ENCODE measurements at places on chromosomes 5 and 9.

DNA sequence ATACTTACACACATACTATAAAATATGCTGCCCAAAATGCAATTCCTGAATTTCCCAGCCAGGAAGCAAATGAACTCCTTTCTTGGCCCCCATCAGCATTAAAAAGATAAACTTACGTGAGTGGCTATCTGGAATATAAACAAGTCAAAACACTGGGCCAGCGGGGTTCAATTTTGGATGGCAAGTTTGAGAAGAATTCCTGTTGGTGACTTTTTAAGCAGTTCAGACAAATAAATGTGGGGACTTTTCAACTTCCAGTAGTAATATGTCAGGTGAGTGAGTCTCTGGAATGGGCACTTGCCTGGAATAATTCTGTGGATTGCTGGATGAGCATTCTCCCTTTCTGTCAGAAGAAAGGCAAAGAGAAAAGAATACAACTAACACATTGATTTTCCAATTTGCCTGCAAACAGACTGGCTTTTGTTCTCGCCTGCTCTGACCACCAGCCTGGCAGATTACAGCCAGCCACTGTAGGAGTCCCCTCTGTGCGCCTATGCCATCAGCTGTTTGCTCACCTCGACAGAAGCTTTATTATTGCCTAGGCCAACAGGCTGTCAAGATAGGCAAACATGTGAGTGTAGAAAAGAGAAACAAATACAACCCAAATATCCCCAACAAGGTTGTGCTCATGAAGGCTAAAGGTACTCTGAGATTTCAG lies 78.6 kb downstream of the MRPS27 start:
- no peak for DNase-seq

- DNase-seq: no peak
Observed at GRCh38 chr9:3480353-3480655, 45.5 kb downstream of the RFX3 start.

- DNase-seq: no peak
Observed at GRCh38 chr9:82489201-82489821, 500.7 kb downstream of the SPATA31D1 start.

- no peak for DNase-seq
Observed at GRCh38 chr5:59519338-59519737, 374.2 kb downstream of the PDE4D start.

- no peak for DNase-seq
Observed at GRCh38 chr5:78562714-78563330, 85.8 kb downstream of the LHFPL2 start.

- DNase-seq: no peak
Observed at GRCh38 chr5:11302663-11303062, 541.6 kb upstream of the DAP start.

DNA sequence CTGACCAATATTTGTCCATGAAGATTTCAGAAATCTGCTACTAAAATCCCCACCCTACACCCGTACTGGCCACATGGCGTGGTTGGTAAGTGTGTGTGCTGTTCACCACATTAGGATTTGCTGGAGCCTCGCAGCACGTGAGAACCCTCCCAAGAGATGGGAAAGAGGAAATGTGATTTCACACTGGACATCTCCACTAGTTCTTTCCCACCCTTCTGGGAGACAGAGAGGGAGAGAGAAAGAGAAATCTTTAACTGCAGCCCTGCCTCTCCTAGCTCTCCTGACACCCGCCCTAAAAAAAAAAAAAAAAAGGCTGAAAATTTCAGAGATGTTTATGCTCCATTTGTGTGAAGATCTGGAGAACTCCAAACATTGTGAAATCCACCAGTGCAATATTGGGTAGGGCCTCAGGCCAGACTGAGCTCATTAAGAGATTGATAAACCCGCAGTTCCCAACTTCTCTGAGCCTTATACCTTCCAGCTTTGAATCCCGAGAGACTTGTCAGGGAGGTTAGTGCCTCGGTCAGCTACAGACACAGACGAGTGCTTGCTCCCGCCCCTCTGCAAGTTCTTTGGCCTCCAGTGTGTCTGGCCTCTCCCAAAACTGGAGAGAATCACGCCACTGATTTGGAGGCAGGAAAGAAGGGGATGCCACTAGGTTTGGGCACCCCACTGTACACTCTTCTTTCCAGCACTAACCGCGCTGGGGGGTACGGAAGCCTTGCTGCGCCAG lies 1.9 kb downstream of the SPRY4 start:
- no peak for DNase-seq

DNA sequence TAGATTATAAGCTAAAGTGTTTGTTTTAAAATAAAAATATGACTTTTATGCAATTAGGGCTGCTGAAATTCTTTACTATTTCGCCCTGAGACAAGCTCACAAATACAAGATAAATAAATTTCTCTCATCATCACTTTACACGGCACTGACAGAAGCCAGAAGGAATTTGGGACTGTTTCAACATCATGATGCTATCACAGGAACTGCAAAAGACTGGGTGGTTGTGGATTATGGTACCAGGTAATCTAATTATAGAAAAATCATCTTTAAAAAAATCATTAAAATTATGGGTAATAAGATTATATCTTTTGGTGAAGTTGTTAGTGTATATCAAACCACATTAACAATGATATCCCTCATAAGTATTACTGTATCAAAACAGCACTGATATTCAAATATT lies 95.0 kb downstream of the MAN2A1 start:
- no peak for DNase-seq

DNA sequence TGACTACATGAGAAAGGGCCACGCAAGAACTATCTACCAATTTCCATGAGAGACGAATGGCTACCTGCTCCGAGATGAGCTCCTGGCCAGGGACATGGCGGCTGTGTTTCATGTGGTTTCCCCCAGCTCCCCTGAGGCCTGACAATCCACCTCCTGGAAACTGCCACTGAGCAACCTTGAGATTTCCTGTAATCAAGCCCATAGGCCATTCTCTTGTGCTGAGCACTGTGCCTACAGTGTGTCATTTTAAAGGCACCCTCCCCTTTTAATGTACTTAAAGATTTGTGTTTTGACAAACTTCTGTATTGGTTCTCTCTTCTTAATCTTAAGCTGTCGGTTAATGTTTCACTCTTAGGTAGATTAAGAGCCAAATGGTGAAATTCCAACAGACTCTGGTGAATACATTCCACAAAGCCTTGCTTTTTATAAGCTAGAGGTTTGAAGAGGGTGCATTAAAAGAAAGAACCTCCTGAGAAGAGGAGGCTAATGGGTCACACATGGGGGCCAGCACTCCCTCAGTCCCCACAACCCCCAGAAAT lies 72.3 kb downstream of the SECISBP2 start:
- no peak for DNase-seq

DNA sequence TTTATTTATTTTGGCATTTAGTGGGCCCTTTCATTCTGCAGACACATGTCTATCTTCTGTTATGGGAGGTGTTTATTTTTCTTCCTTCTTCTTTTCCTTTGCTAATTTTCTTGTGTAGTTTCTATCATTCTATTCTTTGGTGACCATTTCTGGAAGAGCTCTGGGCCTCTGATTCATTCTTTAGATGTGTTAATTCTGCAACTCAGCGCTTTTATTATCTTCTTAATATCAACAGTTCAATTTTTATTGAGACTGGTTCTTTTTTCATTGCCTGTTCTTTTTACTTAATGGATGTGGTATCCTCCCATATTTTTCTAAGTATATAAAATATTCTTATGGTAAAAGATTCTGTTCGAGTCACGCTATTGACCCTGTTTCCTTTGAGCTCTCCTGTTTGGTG lies 112.0 kb downstream of the HSPA4 start:
- no peak for DNase-seq

GRCh38 chr5:92917044-92917443 lies 664.0 kb downstream of the NR2F1-AS1 start:
- no peak for DNase-seq

DNA sequence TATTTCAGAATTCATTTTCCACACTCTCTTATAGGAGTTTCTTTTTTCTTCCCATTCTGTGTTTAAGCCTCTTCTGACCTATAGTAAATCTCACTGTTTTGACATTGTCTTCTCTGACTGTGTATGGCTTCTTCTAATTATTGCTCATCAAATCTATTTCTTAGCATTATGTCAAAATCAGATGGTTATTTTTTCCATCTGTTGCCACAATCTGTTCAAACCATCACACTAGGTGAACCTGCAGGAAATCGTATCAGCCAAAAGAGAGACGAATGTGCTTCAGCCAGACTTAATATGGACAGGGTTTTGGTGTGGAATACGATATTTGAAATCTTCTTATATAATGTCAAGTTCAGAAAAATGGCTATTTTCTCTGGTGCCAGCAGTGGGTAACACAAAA lies 15.9 kb upstream of the SEMA4D start:
- DNase-seq: no peak

DNA sequence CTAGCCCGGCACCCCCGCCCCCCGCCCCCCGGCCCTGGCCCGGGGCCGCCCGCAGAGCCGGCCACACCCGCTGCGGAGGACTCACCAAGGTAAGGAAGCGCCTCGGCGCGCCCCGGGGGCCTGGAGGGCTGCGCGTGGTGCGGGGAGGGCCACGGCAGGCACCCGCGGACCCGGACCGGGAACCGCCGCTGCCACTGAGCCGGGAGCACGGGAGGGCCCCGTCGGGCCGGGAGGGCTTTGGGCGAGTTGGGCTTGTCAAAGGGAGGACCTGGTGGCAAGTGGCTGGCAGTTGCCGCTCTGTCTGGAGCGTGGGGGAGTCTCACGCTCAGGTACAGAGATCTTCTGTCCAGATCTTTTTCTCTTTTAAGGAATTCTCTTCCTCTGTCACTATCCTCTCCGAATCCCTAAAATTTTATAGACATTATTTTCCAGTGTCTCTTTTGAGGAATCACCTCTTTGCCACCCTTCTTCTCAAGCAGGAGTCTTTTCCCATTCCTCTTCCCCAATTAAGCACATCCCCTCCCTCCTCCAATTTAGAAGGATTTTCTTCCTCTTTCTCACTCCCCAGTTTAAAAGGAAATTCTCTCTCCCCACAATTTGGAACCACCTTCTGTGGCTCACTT lies 11.3 kb upstream of the LHX2 start:
- DNase-seq: no peak

- no peak for DNase-seq
Observed at GRCh38 chr9:127801955-127802575, 617 bp upstream of the FPGS start.

- DNase-seq: no peak
Observed at GRCh38 chr5:145942201-145942600, 5.8 kb downstream of the SH3RF2 start.

DNA sequence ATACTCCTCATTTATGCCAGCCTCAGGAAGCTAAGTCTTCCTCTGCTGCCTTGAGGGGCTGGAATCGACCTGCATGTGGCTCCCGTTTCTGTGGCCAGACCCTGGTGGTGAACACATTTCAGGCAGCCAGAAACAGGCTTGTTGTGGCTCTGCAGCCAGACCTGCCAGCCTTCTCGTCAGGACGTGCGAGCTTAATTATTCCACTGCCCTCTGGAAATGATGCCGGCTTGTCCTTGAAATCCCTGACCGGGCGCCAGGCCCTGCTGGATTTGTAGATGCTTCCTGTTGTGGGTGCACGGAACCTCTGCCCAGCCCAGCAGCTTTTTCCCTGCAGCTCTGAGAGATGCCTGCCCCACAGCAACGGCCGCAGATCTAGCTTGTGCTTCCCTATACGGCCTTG lies 41.6 kb downstream of the PDZD2 start:
- DNase-seq: no peak

GRCh38 chr9:128249908-128250838 lies 25.6 kb downstream of the GOLGA2 start:
- DNase-seq: peak; percentile 100

DNA sequence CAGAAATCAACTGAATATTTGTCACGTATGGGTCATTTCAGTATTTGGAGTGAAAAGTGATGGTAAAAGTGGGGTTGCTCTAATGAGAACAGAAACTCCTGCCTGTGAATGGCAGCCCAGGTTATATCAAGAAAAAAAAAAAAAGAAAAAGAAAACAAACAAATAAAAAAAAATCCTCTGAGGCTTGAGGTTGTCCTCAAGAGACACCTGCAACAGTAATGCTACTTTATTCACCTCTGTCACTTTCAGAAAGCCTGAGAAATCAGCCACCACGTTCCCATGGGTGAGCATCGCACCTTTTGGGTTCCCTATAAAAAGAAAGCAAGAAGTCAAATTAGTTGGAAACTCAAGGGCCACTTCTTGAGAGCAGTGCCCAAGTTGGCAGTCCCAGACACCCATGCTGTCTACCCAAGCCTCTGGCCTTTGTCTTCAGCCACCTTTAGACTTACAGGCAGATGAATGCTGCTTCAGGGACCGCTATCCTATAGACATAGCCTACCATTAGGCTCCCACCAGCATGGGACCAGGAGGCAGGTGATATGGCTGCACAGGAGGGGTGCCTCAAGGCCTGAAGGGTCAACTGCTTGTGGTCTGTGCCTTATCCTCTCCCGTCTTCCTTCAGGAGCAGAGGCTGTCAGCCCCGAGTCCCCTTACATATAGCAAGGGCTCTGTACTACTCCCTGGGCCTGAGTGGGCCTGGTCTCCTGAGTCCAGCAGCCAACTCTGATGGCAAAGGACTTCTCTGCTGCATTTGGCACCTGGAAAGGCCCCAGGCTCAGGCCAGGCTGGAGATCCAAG lies 31.1 kb upstream of the MEIKIN start:
- DNase-seq: no peak

DNA sequence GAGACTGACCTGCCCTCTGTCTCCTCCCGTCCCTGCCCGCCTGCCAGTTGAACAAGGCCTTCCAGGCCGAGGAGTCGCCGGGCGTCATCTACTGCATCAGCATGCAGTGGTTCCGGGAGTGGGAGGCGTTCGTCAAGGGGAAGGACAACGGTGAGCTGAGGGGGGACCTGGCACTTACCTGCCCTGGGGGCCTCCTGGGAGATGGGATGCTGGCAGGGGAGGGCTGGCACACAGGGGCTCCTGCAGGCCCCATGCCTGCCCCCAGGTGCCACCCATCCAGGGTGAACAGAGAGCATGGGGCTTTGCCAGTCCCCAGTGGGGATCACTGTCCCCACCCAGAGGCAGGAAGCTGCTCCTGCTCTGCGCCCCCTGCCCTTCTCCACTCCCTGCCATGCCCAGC lies 43.0 kb downstream of the USP20 start:
- no peak for DNase-seq

DNA sequence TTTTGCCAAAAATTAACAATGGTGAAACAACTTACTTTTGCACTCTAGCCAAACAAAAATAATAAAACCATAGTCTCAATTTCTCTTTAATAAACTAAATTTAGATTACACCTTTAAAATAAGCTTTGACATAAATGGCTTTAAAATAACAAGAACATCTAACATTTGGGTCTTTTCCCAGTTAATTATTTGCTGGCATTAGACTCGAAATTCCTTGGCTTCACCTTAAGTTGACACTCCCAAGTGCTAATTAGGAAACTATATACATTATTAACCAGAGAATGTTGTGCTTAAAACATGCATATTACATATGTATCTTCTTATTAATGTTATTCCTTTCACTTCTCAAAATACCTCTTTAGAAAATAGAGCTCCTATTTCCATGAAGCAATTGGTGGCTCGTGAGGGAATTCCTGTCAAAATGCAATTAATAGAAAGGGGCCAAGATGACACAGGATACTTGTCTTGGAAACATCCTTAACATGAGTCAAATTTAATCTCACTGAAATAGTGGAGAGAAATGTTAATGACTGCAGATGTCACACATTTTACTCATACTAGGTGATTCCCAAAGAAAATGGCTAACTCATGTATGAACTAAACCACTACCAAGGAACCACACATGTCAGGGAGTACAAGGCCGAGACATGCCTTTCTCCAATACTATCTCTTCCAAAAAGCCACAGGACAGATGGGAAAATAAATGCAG lies 932.9 kb upstream of the DMAC1 start:
- no peak for DNase-seq

- no peak for DNase-seq
Observed at GRCh38 chr5:140293091-140293848, 9.6 kb downstream of the PFDN1 start.

Data from stimulated activated CD8-positive, alpha-beta memory T cell treated with anti-CD3 and anti-CD28 coated beads, Interleukin-4, amount 100 ng/mL, for 48 hours (primary cell).